T-helper 17 cell (primary cell): ENCODE measurements at places on chromosomes 1 and 21.
A peak's percentile ranks its signal among the peaks of the same experiment; 100 is the strongest.

DNA sequence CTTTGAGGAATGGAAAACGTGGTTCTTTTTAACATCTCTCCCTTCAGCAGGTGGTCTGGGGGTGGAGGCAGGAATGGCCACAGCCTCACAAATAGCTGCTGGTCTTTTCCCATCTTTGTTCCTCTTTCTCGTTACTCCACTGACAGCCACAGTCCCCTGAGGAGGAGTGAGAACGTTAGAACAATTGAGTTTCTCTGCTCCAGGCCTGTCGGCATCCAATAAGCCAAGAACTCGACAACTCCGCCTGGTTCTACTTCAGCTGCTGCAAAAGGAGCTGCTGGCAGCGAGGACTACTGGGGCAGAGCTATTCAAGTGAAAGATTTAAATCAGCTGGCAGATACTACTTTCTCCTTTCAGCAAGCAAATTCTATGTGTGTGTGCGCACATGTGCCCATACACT, 169.5 kb upstream of the GALNT2 start:
- peaks cover 2% of the 10 kb centered on the region for H3K36me3 ChIP-seq
- no peak overlapping the region for H3K4me3 ChIP-seq
- DNase-seq: no peak
- no peaks in the 10 kb centered on the region for H3K4me1 ChIP-seq
- H3K27ac ChIP-seq: no peak overlapping the region

DNA sequence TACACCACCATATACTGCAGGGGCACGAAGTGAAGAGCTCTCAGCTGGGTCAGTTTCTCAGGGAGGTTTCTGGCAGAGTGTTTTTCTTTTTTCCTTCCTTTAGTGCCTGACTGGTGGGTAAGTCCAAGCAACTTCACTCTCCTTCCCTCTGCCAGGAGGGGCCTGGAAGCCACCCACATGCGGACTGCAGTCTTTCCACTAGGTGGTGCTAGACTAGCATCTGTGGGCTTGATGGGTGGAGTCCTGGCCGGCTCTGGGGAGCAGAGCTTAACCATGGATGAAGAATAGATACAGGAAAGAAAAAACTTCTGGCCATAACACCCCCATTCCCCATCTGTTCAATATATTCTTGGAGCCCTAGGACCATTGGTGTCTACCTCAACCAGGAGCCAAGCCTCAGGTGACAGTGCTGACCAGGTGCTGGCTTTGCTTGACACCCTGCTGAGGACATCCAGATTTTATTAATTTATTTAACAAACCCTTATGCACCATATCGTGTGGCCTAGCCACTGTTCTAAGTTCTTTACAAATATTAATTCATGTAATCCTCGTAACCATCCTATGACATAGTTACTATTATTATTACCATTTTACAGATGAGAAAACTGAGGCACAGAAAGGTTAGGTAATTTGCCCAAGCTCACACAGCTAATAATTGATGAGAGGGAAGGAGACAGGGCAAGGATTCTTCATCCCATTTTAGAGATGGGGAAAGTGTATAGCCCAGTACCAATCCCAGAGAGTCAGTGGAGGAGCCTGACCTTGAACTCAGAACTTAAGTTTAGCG, 126.7 kb upstream of the CSF3R start:
- H3K4me3 ChIP-seq: peak overlapping the region; percentile 5
- no peaks in the 10 kb centered on the region for H3K36me3 ChIP-seq
- H3K27ac ChIP-seq: no peak overlapping the region
- peaks cover 10% of the 10 kb centered on the region for H3K27me3 ChIP-seq

DNA sequence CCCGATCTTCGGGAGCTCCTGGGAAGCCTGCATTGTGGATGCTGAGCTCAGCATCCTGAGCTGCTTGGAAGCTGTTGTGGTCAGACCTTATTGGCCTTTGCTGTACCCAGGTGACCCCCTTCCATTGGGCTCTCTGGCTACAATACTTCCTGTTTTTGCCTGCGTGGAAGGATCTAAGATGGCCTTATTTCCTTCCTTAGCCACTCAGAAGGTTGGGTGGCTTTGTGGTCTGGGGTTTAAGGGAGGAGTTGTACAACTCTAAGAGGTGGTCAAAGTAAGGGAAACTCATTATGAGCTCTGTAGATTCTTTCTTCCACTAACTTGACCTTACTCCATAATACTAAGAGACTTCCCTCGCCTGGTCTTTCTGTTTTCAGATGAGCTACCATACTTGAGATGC, 17.7 kb downstream of the PFKFB2 start:
- H3K27ac ChIP-seq: no peak overlapping the region
- H3K27me3 ChIP-seq: peaks cover 9% of the 10 kb centered on the region
- DNase-seq: no peak
- peak overlapping the region; percentile 28 for H3K4me3 ChIP-seq

DNA sequence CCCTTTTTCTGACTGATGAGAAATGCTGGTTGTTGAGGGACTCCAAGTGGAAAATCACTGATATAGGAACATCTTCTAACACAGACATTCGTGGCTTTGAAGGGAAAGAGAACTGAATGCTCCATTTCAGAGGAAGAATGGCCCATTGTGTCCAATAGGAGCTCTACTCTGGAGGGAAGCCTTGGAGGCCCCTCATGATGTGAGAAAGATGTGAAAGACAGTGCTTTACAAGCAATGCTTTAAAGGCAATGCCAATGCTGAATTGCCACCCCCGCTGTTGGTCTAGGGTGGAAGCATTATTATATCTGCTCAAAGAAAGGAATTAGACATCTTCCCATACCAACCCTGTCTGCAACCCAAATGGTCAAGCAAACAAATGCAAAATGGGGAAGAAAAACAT, 13.7 kb downstream of the NMNAT2 start:
- no peak for DNase-seq
- H3K4me1 ChIP-seq: no peaks in the 10 kb centered on the region
- H3K4me3 ChIP-seq: no peak overlapping the region

- H3K4me3 ChIP-seq: peak overlapping the region; percentile 59
- H3K36me3 ChIP-seq: peaks cover 2% of the 10 kb centered on the region
- H3K27ac ChIP-seq: peak overlapping the region; percentile 2
- peaks cover 18% of the 10 kb centered on the region for H3K4me1 ChIP-seq
- no peak for DNase-seq
Observed at GRCh38 chr1:172779491-172779890, 120.6 kb downstream of the FASLG start.

DNA sequence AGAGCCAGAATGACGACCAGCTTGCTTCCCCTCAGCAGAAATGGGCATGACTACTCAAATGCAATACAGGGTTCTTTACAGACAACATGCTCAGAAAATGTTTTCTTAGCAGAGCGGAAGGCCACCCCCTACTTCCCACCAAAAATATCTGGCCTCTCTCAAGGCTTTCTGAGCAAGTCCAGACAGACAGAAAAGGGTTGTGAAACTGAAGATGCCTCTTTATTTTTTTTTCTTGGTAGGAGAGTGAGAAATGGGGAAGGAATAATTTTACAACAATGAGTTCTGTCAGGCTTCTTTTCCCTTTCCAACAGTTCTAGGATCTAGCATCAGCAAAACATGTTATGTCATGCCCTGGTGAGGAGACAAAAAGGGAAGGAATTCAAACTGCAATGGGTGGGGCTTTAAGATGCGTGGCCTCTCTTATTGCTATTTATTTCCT, 172.0 kb upstream of the CAMK1G start:
- H3K36me3 ChIP-seq: peaks cover 4% of the 10 kb centered on the region
- no peak overlapping the region for H3K4me3 ChIP-seq
- H3K27me3 ChIP-seq: peaks cover 61% of the 10 kb centered on the region
- no peak for DNase-seq
- H3K4me1 ChIP-seq: peaks cover 2% of the 10 kb centered on the region

GRCh38 chr1:214518361-214518760, 33.0 kb downstream of the PTPN14 start:
- H3K36me3 ChIP-seq: no peaks in the 10 kb centered on the region
- H3K27me3 ChIP-seq: peaks cover 29% of the 10 kb centered on the region
- no peak for DNase-seq
- no peak overlapping the region for H3K4me3 ChIP-seq
- no peak overlapping the region for H3K27ac ChIP-seq

DNA sequence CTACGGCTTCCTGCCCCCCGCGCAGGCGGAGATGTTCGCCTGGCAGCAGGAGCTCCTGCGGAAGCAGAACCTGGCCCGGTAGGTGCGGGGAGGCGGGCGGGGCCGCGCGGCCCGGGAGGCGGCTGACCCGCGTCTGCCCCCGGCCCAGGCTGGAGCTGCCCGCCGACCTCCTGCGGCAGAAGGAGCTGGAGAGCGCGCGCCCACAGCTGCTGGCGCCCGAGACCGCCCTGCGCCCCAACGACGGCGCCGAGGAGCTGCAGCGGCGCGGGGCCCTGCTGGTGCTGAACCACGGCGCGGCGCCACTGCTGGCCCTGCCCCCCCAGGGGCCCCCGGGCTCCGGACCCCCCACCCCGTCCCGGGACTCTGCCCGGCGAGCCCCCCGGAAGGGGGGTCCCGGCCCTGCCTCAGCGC, 16.6 kb downstream of the NOC2L start:
- DNase-seq: no peak
- H3K36me3 ChIP-seq: peaks cover 2% of the 10 kb centered on the region
- H3K27ac ChIP-seq: no peak overlapping the region
- peaks cover 7% of the 10 kb centered on the region for H3K4me1 ChIP-seq

DNA sequence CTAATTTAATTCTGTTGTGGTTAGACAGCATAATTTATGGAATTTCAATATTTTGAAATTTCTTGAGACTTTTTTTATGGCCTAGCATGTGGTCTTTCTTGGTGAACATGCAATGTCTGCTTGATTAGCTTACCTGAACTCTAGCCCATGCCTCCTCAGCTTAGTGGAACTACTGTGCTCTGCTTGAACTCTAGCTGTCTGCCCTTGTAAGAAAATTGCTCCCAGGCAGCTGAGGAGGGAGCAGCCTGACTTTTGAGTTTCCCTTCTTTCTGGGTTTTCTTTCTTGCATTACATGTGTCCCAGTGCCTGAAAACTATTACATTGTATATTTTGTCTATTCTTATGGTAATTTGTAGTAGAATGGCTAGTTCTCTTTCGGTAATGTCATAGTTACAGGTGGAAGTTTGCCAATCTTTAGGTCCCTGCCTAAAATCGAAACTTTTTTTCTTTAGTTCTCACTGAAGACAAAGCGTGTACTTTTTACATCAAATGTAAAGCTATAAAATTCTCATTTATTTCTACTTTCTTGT, 105.3 kb downstream of the MAST2 start:
- H3K36me3 ChIP-seq: no peaks in the 10 kb centered on the region
- H3K27ac ChIP-seq: no peak overlapping the region
- no peaks in the 10 kb centered on the region for H3K27me3 ChIP-seq
- DNase-seq: no peak
